SW 1271 (cell line): ENCODE measurements at places on chromosomes 6 and 20.

- no peak for DNase-seq
Observed at GRCh38 chr20:36238760-36239159, 2.5 kb downstream of the AAR2 start.

DNA sequence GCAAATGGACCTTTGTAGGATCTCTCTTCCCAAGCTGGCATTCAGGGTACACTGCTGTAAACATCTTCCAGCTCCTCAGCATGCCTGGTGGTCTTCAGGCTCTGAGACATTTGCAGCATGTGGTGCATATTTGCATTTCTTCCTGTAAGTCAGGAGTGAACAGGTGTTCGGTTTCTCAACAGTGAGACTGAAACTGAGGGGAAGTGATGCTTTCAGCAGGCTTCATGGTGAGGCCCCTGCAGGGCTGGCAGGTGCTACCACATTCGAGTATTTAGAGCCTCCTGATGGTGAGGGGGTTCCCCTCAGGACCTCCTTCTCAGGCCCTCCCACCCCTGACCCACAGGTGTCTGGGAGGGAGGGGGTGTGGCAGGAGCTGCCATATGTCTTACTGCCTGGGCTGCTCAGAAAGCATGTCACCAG lies 15.1 kb downstream of the MYBL2 start:
- no peak for DNase-seq

- DNase-seq: no peak
Observed at GRCh38 chr6:7496266-7496875, 45.1 kb upstream of the DSP start.

GRCh38 chr20:63216041-63216848 lies at the start of gene YTHDF1:
Gene YTHDF1 (minus strand): TSS chr20:63216131. CDS start chr20:63215892, 239 bp downstream.
- peak; percentile 86 for DNase-seq

- DNase-seq: no peak
Observed at GRCh38 chr6:116446399-116446798, 14.8 kb upstream of the CALHM6 start.

- DNase-seq: no peak
Observed at GRCh38 chr6:7684843-7685242, 41.1 kb upstream of the BMP6 start.
